ENCODE measurements at places on chromosomes 5 and 9.

- no peak for DNase-seq
Observed at GRCh38 chr5:65822710-65823109, 100.7 kb downstream of the NLN start.

DNA sequence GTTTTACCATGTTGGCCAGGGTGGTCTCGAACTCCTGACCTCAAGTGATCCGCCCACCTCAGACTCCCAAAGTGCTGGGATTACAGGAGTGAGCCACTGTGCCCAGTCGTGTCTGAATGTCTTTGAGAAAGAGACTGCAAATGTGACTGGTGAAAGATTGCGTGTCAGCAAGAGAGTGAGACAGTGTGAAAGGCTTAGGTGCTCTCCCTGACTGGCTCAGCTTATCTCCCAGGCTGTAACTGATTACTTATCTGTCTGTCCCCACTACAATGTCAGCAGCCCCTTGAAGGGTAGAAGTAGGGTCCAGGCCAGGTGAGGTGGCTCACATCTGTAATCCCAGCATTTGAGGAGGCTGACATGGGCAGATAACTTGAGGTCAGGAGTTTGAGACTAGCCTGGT is 3.4 kb upstream of the FGFR4 start:
- no peak for DNase-seq

GRCh38 chr5:66741394-66741793 is 145.2 kb downstream of the MAST4 start:
- DNase-seq = no peak

DNA sequence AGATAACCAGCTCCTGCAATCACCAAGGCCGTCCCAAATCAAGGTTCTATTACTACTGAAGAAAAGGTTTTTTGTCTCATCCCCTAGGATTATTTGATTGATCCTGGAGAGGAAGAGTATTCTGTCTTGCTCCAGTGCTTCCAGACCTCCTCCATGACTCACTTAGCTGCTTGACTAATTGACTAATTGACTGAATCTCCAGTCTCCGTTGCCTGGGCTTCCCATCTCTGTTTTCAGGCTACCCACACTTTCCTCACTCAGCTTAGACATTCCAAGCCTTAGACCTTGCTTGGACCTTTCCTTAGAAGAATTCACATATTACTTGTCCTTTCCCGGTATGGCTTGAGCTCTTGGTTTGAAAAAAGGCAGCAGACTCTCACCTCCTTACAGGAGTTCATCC is 60.6 kb downstream of the FRMD3 start:
- DNase-seq = peak; percentile 69

DNA sequence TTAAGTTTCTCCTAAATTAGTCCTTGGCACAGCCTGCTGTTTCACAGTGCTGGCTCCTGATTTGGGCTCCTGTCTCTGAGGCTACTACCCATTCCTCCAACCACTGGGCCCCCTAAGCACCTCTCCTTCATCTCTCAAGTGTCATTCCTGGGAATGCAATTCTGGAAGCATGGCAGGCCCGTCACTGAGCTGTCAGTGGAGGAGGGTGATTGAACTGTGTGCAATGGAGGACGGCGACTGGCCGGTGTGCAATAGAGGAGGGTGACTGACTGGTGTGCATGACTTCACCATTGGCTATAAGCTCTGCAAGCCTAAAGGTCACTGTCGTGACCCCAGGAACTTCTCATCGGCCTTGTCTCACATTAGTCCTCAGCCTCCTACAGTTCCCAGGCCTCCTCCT is 12.4 kb upstream of the IL17B start:
- no peak for DNase-seq

GRCh38 chr9:136603901-136604814 is 58.3 kb upstream of the NOTCH1 start:
- DNase-seq = no peak

Data from EH (cell line).